ENCODE measurements at places on chromosomes 2 and 18. TPM values are rescaled to one million over a fixed set of nuclear protein-coding genes. Genes with fewer than 3 reads are reported as not detected.

Gene GRP
- total RNA-seq, result not detected

DNA sequence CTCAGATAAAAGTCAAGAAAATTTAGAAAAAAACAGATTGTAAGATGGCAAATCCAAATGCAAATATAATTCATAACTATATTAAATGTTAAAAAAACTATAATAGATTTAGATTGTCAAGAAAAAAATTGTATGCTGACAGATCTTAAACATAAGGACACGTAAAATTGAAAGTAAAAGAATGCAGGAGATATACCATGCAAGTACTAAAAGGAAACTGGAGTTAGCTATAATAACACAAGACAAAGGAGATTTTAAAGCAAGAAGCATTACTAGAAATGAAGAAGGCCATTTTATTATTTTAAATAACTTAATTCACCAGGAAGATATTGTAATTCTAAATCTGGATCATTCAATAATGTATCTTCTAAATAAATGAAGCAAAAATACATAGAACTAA is 48.3 kb downstream of the TTC21B start:
- no peak for DNase-seq

DNA sequence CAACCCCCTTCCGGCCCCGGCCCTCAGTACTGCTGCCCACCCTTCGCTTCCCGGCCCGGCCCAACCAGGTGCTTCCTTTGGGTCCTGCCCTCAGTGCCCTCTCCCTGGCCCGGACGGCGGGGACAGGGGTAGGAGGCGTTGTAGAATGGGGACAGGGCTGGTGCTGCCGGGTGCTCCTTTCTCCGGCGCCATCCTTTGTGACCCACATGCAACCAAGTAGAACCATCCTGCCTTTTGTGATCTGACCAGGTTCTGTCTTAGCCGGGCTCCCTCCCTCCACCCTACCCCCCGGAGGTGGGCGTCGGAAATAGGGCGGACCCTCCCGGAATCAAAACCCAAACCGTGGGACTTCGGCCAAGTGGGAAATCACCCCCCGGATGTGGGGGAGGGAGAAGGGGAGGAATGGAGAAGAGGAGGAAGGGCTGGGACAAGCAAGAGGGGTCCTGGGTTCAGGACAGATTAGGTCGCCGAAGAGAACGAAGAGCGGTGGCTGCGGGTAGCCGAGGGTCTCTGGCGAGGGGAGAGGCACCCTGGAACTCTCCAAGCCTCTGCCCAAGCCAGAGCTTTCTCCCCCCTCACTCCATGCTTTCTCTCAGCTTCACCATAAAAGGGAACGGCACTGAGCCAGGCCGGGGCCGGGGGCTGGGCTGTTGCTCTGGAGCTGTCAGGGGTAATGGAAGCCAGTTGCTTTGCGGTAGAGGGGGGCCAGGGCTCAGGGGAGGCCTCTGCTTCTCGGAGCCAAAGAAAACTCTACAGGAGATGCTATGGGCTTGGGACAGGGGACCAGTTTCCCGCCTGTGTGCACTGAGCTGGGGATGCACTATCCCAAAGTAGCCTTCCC is 756 bp upstream of the OST4 start:
- no peak for DNase-seq

DNA sequence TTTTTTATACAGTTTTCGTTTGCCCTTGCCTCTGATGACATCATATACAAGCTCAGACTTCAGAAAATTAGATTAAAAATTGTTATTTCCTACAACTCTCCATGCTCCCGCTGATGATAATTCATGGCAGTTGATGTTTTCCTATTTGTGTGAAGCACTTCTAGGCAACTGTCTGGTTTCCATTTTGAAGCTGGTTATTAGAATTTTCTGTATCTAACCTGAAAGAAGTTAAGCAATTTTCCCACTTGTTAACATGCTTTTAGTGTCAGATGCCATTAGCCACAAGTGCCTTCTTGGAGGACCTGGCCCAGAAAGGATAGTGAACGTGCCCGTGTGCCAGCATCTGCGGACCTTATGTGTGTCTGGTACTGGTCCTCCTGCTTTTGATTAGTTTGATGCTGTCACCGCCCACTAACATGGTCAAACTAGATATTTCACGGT is 347.6 kb upstream of the RAB12 start:
- DNase-seq, result no peak

DNA sequence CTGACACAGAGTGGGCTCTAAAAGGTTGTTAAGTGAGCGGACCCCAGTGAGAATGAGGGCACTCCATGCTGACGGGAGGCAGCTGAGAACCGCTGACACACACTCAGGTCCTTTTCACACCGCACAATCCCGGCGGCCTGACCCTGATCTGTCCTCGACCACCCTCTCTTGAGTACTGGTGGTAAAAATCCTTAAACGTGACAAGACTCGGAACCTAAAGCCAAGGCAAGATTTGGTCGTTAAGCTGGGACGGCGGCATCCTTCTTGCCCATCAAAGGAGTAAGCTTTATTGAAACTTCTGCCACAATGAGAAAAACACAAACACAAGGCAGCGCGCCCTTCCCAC is 569 bp downstream of the TMX3 start:
- peak; percentile 4 for DNase-seq

Gene TTR
- 42.2 TPM for total RNA-seq

Gene LRRTM1
- total RNA-seq, result not detected

- DNase-seq, result no peak
These were observed 229.2 kb downstream of the EN1 start for GRCh38 chr2:118618279-118618678.

- DNase-seq, result no peak
These were observed 1925.8 kb upstream of the CELF4 start for GRCh38 chr18:39491408-39491807.

GRCh38 chr2:236805800-236806531 is 236.3 kb downstream of the ACKR3 start:
- no peak for DNase-seq

DNA sequence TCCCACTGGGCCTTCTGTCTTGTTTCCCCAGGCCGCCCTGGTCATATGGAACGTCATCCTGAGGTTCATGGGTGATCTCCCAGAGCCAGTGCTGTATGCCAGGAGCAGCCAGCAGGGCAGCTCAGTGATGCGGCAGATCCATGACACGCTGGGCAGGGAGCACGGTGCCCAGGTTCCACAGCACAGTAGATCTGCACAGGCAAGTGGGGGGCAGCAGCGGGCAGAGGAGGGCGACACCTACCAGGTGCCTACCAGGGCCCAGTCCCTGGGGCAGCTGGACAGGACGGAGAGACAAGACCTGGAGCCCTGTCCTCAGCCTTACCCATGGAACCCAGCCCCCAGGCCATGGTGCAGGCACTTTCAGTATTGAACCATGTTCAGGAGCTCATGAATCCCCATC is 36.1 kb upstream of the GPR17 start:
- DNase-seq, result no peak

GRCh38 chr18:71443706-71444480 is 1100.2 kb downstream of the CBLN2 start:
- no peak for DNase-seq

DNA sequence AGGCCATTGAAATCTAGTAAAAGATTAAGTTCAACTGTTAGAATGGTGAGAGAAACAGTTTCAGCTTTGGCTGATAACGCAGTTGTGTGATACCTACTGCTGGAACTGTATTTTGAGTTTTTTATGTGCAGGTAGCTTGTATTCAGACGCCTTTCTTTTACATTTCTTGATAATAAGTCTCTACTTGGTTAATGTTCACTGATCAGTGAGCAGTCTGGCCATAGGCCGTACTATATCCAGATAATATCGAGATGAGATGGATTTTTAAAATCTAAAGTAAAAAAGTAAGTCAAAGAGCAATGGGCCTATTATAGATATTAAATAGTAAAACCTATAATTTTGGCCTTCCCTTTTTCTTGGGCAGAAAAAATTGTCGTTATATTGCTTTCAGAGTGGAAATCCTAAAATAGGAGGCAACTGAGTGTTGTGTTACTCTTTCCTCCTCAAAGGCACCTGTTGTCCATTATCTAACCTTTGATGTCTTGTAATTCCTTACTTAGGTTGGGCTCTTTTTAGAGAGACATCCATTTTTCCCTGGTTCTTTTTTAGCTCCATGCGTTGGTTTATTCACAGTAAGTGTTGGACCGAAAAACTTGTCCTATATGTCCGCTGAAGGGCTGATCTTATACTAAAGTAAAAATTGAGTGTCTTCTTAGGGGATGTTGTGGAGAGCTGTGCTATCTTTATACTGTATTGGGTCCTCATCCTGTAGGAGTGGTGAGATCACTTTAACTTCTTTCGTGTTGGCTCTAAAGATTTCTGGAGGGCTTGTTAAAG is 1.7 kb downstream of the EML4 start:
- DNase-seq, result no peak

Gene CRYGD
- total RNA-seq, result not detected

GRCh38 chr2:218002845-218003180 is at the start of gene TNS1:
TSS of gene TNS1 (minus strand) at chr2:218002995. CDS start at chr2:218002872, 123 bp downstream.
- DNase-seq, result no peak

Gene SH3RF3
- total RNA-seq, result not detected

Gene WDR35
- 26.6 TPM for total RNA-seq

Gene MOB1A
- total RNA-seq, result 139 TPM

Measured in HepG2 (cell line).